T follicular helper cell (primary cell): ENCODE measurements at places on chromosomes 5 and 9.

DNA sequence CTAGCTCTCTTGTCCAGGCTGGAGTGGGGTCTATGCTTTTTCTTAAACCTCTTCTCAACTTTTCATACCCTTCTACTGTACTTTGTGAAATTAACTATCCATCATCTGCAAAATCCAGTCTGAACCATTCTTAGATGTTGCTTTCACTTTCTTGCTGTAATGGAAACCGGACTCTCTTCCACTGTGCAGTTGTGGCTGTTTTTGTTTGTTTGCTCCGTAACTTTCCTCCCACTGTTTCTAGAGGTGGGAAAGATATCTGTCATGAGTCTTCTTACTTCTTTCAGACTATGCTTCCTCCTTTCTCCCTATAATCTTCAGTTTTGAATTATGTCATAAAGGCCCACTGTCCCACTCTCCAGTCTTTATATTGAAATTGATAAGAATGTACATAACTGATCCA lies 6.5 kb downstream of the TNPO1 start:
- DNase-seq: no peak

DNA sequence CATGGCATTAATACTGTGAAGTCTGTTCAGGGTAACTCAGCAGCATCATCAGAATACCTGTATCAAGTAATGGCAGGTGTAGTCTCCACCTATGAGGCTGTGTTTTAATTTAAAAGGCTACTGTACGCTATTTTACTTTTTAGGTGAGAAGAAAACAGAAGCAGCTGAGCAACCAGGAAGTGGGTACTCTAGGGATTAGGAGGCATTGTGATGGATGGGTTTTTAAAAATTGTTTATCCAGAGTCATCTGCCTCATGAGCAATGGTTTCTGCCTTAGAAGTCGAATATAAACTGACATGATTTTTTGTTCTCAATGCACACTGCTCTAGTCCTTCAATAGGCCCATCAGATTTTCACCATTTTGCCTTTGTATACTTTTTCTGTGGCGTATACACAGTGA lies 42.6 kb downstream of the PSIP1 start:
- DNase-seq: no peak

- DNase-seq: no peak
Observed at GRCh38 chr5:53045263-53045662, 56.1 kb downstream of the ITGA2 start.

DNA sequence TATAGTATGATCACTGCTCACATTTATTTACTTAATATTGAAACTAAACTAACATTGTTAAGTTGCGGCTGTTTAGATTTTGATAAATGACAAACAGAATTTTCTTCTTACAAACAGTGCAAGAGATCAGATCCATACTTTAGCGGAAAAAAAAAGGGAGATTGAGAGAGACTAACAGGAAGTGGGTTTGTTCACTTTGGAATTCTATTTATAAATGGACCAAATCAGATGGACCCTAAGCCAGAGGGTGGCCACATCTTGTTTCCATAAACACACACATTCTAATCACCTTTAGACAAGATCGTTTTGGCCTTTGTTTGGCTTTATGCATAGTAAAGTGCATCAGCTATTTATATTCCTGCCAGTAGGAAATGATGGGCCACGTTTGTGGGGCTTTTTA lies 381.4 kb upstream of the CD180 start:
- DNase-seq: no peak

GRCh38 chr5:40481241-40481640 lies 198.5 kb upstream of the PTGER4 start:
- DNase-seq: no peak

DNA sequence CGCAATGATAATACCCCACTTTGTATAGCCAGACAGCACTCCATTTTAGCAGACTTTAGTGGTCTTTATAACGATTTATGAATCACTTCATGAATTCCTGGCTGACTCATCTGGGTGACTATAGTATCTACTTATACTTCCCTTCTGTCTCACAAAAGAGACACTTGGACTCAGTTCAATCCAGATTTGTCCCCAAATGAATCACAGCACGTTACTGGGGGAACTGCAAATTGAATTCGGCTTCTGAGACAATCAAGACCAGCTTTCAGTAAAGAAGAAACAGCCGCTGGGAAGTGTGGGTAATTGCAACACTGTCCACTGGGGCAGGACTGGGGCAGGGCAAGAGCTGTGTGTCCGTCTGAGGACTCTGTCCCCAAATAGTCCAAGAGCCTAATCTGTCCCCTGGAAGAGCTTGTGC lies 337.3 kb upstream of the RFX3 start:
- DNase-seq: no peak

GRCh38 chr5:112848116-112848811 lies 12.8 kb upstream of the SRP19 start:
- DNase-seq: no peak

- DNase-seq: no peak
Observed at GRCh38 chr5:147170603-147171002, 64.2 kb upstream of the STK32A start.
